ENCODE measurements at places on chromosomes 12 and 14. TPM values are rescaled to one million over a fixed set of nuclear protein-coding genes. Genes with fewer than 3 reads are reported as not detected.

Gene UNC119B
- total RNA-seq = 8.4 TPM

Gene GLT1D1
- total RNA-seq = not detected

Gene KRT6B
- not detected for total RNA-seq

Gene DEGS2
- total RNA-seq = not detected

Gene PLA2G1B
- not detected for total RNA-seq

Gene KIF5A
- 0.18 TPM for total RNA-seq

Gene STON2
- total RNA-seq = not detected

Gene CCDC175
- total RNA-seq = not detected

Gene TAS2R7
- total RNA-seq = not detected

Gene FOXG1
- not detected for total RNA-seq

Gene PTPN6
- total RNA-seq = under 0.01 TPM

Gene GLI1
- 1.4 TPM for total RNA-seq

Gene C14orf180
- total RNA-seq = not detected

Gene SLC2A13
- 3.9 TPM for total RNA-seq

Gene MYO1H
- not detected for total RNA-seq

Gene E2F7
- 10.3 TPM for total RNA-seq

Gene ARPC3
- total RNA-seq = 234 TPM

Gene HAL
- total RNA-seq = 0.56 TPM

Gene LRRC10
- total RNA-seq = not detected

Gene CARMIL3
- total RNA-seq = not detected

Gene STAB2
- not detected for total RNA-seq

Gene TMEM233
- total RNA-seq = not detected

Gene OR11H7
- not detected for total RNA-seq

Gene LHX5
- not detected for total RNA-seq

Gene PCK2
- total RNA-seq = 11.1 TPM

Gene PTPRO
- 0.18 TPM for total RNA-seq

Gene TSPAN9
- total RNA-seq = 17.7 TPM

Gene SERPINA10
- not detected for total RNA-seq

Gene CLEC6A
- total RNA-seq = not detected

Gene CLEC14A
- total RNA-seq = 2.8 TPM

Gene TSPAN8
- total RNA-seq = not detected

Gene DDX11
- total RNA-seq = 10.8 TPM

Gene ITGA7
- total RNA-seq = 3.9 TPM

Gene KCNK13
- not detected for total RNA-seq

Gene NINJ2
- total RNA-seq = not detected

Gene RASAL1
- not detected for total RNA-seq

Gene KRT74
- not detected for total RNA-seq

Gene CLEC9A
- total RNA-seq = not detected

Gene A2M
- total RNA-seq = 0.56 TPM

Gene TM7SF3
- 45.3 TPM for total RNA-seq

Gene PRH2
- total RNA-seq = 0.28 TPM

Gene KRT7
- total RNA-seq = 0.54 TPM

Gene OASL
- total RNA-seq = under 0.01 TPM

Gene BAG5
- total RNA-seq = 22.2 TPM

Gene AP4S1
- 5.8 TPM for total RNA-seq

Gene CHGA
- total RNA-seq = not detected

Gene ERBB3
- 2.5 TPM for total RNA-seq
